ENCODE measurements at places on chromosomes 12 and 14. TPM values are rescaled to one million over a fixed set of nuclear protein-coding genes. Genes with fewer than 3 reads are reported as not detected.
A peak's percentile ranks its signal among the peaks of the same experiment; 100 is the strongest.

CACNA2D4 gene
- 0.22 TPM for polyA plus RNA-seq

GALNT8 gene
- not detected for polyA plus RNA-seq

ARHGDIB gene
- polyA plus RNA-seq = 8.9 TPM

RFLNA gene
- not detected for polyA plus RNA-seq

- DNase-seq = no peak
Measured at GRCh38 chr14:50740856-50741255, 72.8 kb upstream of the SAV1 start.

DNA sequence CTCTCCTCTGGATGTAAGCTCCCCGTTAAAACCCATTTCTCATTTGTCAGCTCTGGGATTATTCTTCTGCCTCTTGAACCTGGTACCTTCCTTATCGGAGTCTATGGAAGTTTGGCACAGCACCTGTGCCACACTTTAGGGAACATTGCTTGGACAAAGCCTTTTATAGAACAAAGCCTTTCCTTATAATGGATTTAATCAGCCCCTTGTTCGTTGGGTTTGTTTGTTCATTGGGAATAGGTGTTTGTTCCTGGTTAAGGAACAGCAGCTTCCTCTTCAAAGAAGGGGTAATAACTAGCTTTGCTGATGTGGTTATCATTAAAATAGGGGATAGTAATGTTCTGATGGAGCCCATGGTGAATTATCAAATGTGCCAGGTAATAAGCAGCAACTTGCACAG is 70.4 kb downstream of the NRXN3 start:
- DNase-seq = no peak

DNA sequence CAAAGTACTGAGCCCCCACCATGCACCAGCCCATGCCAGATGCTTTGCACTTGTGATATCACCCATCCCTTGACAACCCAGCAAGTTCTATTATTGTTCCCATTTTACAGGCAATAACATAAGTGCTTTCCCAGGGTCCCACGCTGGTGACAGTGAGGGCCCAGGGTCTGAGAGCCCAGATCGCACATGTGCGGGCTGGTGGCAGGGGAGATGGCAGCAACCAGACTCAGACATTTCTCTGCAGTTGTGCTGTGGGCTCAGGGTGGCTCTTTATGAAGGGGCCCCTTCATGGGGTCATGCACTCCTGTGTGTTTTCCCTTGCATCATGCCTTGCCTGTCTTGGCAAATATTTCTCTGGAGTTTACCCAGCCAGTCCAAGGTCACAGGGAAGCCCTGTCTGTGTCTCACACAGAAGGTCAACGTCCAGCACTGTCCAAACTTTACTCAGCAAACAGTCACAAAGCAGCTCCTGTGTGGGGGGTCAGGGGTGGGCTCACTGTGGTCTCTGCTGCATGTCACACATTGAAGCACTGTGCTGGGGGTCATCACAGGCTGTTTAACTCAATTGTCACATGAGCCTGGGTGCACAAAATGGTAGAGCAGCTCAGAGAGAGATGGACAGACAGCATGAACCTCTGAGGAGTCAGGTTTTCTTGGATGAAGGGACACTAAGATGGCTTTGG is 12.7 kb downstream of the SERPINA5 start:
- no peak for DNase-seq

- DNase-seq = no peak
Measured at GRCh38 chr12:10243818-10244520, 31.3 kb downstream of the GABARAPL1 start.

DNA sequence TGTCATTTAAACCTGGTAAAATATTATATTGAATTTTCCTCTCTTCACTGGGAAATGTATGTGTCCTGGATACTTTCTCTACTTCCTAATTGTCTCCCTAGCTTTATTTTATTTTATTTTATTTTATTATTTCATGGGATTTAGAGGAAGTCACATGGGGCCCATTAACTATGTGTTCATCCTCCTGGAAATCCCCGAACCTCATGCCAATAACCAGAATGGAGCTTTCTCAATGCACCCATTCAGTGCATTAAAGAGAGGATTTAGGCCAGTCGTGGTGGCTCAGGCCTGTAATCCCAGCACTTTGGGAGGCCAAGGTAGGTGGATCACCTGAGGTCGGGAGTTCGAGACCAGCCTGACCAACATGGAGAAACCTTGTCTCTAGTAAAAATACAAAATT is 1.3 kb upstream of the RPGRIP1 start:
- DNase-seq = no peak

GRCh38 chr12:19388131-19388549 is 51.2 kb upstream of the AEBP2 start:
- DNase-seq = no peak

- DNase-seq = peak; percentile 24
Measured at GRCh38 chr12:31521964-31522363, 69.0 kb downstream of the DENND5B start.

DNA sequence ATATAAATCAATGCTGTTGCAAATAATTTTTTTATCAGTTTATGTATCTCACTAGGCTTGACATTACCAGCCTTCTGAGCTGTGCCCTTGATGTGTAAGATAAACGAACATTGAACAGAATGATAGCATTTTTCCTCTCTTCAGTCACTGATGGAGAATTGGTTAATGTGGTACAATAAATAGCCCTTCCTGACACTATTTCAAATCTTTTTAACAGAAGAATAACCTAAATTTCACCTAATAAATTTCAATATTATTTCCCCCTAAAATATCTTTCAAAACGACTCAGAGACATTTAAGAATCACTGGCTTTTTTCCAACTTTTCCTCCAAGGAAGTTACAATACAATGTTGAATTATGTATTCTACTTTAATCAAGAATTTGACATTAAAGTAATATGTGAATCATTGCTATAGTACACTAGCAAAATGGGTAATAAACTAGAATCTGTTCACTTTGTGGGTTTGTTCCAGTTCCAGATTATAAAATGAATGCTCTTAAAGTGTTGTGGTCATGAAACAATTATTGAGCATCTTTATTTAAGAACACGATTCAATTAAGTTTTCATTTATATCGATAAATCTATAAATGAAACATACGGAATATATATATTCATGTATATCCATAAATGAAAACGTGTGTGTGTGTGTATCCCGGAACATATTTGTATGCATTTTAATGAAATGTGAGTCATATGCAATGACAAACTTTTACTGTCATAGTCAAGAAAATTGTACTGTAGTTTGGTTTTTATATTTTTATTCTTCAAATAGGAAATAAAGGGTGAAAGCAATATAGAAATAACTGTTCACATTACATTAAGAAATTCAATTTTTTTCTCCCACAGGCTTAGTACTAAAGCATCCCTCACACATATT is 2.5 kb upstream of the ATP2B1 start:
- no peak for DNase-seq

DNA sequence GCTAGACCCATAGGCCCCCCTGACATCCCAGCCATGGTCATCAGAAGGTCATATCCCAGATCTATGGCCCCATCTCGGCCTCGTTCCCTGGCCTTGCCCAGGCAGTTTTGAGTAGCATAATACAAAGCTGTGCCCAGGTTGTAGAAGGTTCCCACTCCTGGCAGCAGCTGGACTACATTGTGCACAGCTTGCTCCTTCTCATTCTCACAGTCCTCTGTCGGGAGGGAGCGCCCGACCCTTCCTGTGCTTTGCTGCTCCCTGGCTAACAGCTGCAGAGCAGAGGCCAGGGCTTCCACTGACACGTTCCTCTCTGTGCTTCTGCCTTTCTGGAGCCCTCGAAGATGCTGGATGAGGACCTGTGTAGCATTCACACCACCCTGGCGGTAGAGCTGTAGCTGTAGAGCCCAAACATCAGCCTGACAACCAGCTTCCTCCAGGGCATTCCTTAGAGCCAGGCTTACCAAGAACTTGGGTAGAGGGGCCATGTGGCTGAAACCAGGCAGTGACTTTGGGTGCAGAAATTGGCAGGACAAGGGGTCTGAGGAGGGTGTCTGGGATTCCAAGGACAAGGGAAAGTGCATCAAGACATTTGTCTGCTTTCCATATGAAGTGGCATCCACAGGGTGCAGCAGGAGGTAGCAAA is 1.0 kb downstream of the APOF start:
- DNase-seq = no peak
